ENCODE measurements at places on chromosomes 7 and 10.
A peak's percentile ranks its signal among the peaks of the same experiment; 100 is the strongest.

- DNase-seq, result no peak
Measured at GRCh38 chr10:48745662-48746245, 61.1 kb downstream of the WDFY4 start.

DNA sequence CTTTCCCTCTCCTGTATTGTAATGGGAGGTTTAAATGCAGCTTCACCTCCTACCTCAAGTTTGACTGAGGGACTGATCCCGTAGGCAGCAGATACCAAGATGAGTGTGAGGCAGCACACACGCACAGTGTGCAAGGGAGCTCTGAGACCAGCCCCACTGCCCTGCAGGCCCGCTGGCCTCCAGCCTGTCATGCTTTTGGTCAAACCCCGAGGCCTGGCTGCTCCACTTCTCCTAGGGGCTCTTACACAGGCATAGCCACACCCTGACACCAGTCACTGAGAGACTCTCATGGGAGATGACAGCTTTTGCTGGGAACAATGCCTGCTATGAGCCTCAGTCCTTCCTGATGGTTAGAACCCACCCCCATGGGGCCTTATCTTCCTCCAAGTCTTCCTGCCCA is 27.6 kb downstream of the DRGX start:
- no peak for DNase-seq

DNA sequence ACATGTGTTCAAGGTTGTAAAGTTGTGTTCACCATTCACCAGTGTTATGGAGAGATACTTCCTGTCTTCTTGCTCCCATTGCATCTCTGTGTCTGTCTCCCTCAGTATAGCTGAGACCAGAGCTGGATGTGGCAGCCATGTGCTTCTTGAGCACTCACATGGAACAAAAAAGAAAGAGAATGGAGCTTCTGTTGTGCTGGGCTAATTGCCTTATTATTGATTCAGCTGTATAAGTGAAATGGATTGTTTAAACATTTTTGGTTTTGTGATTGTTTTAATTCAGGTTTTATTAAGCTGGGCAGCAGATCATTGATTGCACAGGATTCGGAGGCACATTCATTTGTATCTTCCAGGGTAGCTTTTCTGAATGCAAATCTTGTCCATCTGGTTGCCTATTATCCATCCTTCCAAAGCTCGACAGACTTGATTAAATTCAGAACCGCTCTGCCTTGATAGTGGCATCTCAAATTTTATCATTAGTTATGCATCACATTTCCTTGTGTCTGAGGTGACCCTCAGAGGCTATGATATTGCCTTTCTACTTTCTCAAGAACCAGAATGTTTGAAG is 119.9 kb downstream of the CCNY start:
- no peak for DNase-seq

GRCh38 chr7:44754802-44755697 is 6.4 kb downstream of the ZMIZ2 start:
- DNase-seq, result no peak

DNA sequence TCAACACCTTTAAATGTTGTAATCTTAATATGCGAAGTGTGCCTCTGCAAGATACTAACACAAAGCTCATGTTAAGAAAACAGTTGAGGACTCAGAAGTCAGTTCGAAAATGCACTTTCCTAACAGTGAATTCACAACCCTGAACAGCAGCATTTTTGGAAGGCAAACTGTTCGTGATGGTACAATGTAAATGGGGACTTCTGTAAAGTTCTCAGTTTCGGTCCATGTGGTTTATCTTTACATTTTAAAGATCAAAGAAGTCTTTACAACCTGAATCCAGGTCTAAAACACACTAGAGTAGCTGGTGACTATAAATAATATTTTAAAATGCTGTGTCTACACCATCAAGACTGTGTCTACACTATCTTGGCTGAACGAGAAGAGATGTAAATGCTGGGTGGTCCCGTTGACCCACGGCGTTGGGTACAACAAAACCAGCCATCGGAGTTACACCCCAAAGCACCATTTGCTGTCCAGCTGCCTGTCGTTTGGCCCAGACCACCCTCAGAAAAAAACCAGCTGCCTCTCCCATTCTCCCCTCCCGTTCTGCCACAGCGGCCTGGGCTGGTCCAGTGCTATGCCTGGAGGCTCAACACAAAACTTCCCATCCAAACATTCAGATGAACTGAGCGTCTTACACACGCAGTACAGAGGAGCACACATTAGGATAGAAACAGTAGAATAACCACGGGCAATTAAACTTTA is 42.9 kb downstream of the MKI67 start:
- no peak for DNase-seq

GRCh38 chr7:1007901-1008300 is 24.9 kb downstream of the CYP2W1 start:
- no peak for DNase-seq

DNA sequence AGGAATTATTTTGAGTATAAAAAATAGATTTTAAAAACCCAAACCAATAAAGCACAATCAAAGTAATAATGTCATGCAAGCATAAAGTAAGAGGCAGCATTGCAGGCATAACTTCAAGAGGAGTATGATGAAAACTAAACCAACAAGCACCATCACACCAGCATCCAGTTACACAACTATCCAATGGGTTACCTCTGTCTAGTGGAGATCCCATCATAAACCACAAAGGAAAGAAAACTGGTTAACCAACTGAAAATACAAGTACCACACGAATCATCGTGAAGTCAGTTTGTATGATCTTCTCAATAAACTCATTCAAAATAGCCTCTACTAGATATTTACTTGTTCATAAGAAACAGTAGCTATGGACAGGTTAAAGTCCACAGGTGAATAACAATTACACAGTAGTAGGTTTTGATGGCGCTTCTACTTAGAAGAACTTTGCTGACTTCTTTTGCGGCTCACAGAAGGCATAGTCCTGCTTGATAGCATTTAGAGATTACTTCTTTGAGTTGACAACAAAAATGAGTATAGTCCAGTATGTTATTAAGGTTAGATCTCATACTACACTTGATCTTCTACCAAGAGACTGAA is 116.6 kb downstream of the MICU1 start:
- DNase-seq, result no peak

- peak; percentile 16 for DNase-seq
Measured at GRCh38 chr7:27346531-27347275, 104.1 kb downstream of the EVX1 start.

GRCh38 chr10:23414658-23415057 is 24.2 kb upstream of the OTUD1 start:
- no peak for DNase-seq

DNA sequence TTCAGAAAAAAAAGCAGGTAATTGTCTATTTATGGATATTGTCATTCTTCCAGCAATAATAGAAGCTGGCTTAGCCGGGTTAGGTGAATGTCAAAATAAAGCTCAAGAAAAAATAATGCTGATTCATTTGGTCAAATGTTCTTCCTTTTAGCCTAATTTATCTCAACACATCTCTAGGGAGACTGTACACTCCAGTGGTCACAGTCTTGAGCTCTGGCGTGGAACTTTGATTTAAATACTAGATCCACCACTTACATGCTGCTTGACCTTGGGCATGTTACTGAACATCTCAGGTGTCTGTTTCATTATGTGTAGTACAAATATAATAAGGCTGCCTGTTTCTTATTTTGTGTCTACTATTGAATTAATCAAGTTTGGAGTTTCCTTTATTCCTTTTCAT is 22.0 kb downstream of the PRTFDC1 start:
- no peak for DNase-seq

GRCh38 chr7:149860821-149861727 is 12.7 kb upstream of the ATP6V0E2 start:
- DNase-seq, result no peak

DNA sequence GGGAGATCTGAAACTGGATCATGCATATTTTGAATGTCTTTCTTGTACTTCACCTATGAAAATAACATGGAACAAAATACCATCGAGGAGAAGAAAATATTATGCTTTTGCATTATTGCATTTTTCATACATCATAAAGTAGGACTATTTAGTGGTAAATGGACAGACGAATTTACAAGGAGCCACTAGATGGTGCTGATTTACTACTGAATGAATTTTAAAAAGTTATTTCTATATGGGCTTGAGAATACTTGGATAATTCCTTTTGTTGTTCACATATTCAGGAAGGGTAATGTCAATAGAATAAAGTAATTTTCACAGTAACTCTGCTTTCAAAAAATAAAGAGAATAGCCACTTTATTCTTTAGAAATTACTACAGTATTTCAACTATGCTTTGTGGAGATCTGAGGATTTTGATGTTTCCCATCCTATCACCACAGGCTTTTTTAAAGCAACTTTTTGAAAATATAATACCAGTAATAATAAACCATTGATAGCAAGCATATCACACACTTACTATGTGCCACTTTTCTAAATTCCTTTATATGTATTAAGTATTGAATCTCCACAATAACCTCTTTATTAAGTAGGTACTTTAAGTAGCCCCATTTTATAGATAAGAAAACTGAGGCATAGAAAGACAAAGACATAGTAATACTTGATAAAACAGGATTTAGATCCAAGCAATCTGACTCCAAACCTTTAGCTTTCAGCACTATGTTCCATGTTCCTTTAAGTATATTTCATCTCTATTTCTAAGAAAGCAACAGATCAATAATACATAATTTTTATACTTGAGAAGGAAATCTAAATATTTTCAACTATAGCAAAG is 38.6 kb downstream of the NEBL start:
- peak; percentile 15 for DNase-seq

DNA sequence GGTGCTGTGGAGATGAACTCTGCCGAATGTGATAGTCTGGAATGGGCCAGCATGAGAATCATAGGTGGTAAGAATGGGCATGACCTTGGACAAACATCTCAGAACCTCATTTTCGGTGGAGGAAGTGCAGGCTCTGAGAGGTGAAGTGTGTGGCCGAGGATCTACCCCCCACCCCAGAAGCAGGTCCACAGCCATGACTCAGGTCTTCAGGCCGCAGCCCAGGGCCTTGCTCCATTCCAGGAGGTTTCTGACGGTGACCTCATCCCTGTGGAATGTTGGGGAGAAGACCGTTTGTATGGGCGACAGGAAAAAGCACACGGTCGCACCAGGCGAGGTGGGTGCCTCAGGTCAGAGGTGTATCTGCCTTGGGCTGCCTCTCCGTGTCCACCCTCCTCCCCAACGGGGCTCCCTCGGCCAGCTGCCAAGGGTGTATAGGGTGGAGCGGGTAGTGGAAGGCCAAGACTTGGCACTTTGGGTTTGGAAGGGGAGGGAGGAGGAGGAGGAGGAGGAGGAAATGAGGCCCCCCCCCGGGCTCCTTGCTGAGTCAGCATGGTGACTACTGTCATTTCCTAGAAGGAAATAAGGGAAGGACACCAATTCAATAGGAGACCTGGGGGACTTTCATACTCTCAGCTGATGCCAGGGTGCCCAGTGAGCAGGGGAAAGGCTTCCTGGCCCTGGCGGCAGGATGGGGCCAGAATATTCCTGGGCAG is 168.0 kb upstream of the RHEB start:
- no peak for DNase-seq

- no peak for DNase-seq
Measured at GRCh38 chr7:25894002-25894901, 257.7 kb upstream of the NFE2L3 start.

- no peak for DNase-seq
Measured at GRCh38 chr7:2154831-2155230, 77.9 kb downstream of the MAD1L1 start.

DNA sequence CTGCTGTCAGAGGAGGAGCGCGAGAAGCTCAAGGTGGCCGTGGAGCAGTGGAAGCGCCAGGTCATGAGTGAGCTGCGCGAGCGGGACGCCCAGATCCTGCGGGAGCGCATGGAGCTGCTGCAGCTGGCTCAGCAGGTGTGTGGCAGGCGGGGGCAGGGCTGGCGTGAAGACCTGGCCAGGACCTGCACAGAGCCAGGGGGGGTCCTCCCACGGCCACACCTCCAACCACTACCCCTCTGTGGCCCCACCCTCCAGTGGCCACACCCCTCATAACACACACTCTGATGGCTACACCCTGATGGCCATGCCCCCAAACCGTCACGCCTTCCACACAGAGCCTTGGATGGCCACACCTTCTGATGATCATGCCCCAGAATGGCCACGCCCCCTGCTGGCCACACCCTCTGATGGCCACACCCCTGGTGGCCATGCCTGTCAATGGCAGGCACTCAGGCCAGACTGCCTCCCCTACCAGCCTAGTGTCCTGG is 23.4 kb upstream of the DPYSL4 start:
- peak; percentile 68 for DNase-seq

DNA sequence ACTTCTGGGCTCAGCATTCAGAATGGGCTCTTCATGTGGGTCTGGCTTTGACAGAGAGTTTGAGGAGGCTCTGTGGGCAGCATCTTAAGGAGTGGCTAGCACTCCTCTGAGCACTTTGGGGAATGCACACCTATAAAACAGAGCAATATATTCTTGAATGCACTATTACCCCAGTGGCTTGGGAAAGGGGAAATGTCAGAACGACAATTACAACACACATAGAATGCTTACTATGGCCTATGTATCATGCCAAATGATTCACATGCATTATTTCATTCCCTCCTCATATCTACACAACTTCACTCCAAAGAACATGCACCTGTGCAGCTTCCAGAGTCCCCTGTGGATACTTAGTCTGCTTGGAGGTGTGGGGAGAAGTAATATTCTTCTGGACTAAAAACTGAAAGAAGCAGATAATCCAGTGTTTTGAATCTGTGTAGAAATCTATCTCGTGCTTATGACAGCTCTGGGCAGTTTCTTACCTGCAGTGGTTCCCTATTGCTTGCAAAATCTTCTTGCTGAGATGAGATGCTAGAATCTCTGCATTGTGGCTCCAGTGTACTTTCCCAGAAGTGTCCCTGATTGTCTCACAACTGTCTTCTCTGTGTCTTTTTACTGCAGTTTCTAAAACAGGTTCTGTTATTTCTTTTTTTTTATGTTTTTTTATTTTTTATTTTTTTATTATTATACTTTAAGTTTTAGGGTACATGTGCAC is 5.5 kb upstream of the MGAM start:
- DNase-seq, result no peak

- no peak for DNase-seq
Measured at GRCh38 chr7:27661811-27662489, 733 bp downstream of the HIBADH start.

DNA sequence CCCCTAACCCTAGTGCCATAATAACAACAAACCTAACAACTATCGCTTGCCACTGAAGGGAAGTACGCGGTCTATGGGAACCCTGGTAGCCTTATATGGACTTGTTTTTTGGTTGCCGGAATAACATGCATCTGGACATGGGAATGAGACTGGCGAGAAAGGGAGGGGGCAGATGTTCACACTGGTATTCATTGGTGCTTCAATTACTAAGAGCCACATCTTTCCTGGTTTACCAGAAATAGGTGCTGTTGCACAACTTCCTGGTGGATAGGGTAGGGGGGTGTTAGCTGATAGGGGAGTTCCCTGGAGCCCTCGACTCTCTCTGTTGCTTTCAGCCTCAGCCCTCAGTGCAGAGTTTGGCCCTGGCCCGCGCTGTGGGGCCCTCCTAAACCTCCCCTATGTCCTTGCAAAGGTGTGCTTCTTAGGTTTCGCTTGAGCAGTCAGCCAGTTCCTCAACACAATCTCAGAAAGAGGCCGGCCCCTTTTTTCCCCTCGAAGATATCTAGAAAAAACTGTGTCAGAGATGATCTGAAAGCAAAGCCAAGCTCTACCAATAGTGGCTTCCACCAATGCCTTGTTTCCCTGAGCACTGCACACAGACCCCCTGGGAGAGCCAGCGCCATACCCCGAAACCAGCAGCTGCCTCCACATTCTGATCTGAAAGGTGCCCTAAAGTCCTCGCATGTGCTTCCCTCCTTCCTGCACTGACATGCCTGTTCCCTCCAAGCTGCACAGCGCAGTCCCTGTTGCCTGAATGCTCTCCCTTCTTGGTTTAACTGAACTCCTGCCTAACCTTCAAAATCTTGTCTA is 13.5 kb downstream of the TBXAS1 start:
- DNase-seq, result no peak

Measured in NCI-H1105 (cell line).